ENCODE measurements at places on chromosomes 2 and 18.
A peak's percentile ranks its signal among the peaks of the same experiment; 100 is the strongest.

- DNase-seq: peak; percentile 0
These were observed 103.3 kb upstream of the VRK2 start for GRCh38 chr2:57943315-57943714.

GRCh38 chr2:241659150-241659739 lies 21.8 kb downstream of the ATG4B start:
- DNase-seq: peak; percentile 60

DNA sequence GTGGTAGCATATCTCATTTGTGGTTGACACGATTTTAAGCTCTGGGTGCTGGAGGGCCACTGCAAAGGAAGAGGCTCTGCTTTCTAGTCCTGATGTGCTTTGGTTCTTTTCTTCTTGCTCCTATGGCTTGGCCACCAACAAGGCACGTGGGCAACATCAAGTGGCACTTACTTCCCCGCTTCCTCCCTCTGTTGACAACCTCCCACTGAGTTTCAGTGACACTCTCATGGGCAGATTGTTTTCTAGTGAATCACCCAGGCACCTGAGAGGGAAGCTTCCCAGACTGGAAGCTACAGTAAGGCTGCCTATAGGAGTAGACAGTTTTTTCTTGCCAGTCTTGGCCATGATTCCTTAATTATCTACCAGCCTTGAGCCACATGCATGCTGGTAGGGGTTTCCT lies 89.0 kb downstream of the NBAS start:
- DNase-seq: no peak

GRCh38 chr2:164761737-164762460 lies 79.7 kb downstream of the COBLL1 start:
- no peak for DNase-seq

GRCh38 chr2:134906726-134907125 lies 11.9 kb upstream of the CCNT2 start:
- no peak for DNase-seq

GRCh38 chr2:224248944-224249371 lies 152.9 kb downstream of the FAM124B start:
- no peak for DNase-seq

- DNase-seq: peak; percentile 60
These were observed 19.6 kb upstream of the SERPINB11 start for GRCh38 chr18:63683152-63683551.

GRCh38 chr2:138744713-138745112 lies 35.5 kb downstream of the NXPH2 start:
- DNase-seq: no peak

DNA sequence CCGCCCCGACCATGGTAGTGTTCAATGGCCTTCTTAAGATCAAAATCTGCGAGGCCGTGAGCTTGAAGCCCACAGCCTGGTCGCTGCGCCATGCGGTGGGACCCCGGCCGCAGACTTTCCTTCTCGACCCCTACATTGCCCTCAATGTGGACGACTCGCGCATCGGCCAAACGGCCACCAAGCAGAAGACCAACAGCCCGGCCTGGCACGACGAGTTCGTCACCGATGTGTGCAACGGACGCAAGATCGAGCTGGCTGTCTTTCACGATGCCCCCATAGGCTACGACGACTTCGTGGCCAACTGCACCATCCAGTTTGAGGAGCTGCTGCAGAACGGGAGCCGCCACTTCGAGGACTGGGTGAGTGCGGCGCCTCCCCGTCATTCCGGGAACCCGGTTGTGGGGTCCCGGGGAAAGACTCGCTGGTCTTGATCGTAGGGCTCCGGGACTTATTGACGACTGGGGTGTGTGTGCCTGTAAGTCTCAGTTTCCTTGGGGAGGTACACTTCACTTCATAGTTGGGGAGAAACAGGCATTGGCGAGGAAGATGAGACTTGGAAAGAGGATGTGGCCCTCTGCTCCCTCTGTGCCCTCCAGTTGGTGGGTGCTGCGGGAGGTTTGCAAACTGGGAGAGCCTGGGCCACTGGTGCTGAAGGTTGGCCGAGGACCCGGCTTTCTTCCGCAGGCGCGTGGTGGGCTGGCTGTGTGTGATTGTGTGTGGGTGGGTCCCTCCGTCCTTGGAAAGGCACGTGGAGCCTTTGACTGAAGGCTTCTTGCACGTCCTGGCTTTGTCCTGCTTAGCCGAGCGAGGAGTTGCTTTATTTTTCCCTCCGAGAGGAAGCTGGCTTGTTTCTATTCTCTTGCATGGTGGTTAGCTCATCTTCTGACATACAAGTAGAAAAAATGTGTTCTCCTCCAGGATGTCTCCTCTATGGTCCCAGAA lies 886 bp downstream of the PRKCE start:
- DNase-seq: peak; percentile 27

DNA sequence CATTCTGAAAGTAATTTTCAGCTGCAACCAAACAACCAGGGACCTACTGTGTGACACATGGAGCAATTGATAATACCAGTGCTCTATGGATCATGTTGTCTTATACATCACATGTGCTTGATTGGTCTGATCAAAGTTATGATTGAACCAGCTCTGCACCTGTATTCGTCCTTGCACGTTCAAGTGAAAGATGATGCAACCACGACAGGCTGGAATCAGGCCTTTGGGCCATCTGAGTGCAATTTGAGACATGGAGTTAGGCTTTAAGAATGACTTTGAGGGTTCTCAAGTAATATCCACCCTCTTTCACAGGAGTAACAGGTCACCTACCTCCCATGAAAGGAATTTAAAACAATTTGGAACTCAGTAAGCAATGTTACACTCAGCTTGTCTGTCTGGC lies 165.2 kb downstream of the SLC8A1 start:
- no peak for DNase-seq

DNA sequence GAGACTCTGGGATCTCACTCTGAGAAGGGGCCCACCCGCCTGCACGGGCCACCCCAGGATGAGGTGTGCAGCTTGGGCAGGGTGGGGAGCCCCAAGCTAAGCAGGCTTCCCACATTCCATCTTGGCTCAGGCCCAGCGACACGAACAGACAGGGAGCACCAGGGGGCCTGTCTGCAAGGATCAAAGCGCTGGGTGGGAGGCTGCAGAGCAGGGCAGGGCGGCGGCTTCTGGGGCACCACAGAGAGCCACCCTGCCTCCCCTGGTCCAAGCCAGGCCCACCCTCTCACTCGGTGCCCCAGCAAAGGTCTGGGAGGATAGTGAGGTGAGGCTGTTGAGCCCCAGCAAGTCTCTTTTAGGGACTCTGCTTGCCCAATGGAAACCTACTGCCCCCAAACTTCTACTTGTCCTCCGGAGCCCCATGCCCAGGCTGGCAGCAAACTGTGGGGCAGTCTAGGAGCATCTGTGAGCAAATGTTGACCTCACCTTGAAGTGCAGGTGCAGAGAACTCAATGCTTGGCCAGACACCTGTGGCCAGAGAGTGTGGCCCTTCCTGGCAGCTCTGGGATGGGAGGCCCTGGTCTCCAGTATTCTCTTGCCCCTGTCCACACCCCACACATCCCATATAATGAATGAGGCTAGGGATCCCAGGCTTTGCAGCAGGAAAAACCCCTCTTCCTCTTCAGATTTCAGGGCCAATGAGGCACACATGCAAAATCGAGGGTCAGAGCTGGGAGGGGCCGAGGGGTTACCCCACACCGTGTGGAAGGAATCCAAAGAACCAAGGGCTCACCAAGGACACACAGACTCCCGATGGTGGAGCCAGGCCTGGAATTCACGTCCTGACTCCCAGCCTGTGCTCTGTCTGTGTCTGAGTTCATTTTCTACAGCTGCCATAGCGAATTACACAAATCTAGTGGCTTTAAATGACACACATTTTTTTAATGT lies 18.8 kb upstream of the GLI2 start:
- DNase-seq: no peak

GRCh38 chr2:16461672-16462071 lies 204.0 kb downstream of the CYRIA start:
- DNase-seq: no peak

- DNase-seq: no peak
These were observed 180.2 kb upstream of the SMIM21 start for GRCh38 chr18:75607701-75608100.

DNA sequence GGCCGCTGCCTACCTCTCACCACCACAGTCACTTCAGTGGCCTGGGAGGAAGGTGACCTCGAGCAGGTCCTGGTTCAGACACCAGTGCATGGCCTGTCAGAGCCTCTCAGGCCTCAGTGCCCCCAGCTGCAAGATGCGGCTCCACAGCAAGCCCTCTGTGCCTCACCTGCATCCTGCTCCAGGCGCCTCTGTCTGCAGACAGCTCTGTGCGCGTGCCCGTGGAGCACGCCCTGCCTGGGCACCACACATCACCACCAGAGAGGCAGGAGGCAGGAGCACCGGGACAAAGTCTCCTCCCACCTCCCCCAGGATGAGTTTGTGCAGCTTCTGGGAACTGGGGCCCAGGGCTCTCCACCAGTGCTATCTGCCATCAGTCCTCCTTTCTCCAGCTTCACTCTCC lies 98.7 kb downstream of the TFCP2L1 start:
- no peak for DNase-seq

DNA sequence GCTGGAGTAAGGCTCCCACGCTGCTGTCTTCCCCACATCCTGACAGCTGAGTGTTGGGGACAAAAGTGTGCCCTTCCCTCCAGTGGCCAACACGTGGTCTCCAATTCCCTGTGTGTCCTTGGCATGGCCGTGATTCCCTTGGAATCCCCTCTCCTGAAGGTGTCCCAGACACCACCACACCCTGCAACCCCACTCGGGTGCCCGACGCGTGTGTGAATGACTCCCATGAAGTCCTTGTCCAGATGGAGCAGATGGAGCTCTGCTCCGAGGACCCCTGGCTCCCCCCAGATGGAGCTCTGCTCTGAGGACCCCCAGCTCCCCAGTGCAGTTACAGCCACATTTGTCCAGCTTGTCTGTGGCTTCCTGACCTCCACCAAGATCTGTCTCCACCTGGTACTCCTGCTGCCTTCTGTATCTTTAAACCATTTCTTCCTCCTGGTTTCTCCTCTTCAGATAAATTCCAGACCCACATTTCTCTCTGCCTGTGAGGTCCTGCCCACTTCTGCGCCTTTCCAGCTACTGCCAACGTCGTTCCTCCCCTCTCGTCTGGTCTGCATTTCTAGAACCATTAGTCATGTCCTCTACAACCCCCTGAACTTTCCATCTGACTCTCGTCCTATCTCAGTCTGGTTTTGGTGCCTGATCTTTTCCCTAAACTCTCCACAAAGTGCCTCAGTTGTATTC lies 86.8 kb upstream of the PXDN start:
- peak; percentile 39 for DNase-seq

- DNase-seq: no peak
These were observed 288.7 kb downstream of the AKAIN1 start for GRCh38 chr18:4908328-4908727.

DNA sequence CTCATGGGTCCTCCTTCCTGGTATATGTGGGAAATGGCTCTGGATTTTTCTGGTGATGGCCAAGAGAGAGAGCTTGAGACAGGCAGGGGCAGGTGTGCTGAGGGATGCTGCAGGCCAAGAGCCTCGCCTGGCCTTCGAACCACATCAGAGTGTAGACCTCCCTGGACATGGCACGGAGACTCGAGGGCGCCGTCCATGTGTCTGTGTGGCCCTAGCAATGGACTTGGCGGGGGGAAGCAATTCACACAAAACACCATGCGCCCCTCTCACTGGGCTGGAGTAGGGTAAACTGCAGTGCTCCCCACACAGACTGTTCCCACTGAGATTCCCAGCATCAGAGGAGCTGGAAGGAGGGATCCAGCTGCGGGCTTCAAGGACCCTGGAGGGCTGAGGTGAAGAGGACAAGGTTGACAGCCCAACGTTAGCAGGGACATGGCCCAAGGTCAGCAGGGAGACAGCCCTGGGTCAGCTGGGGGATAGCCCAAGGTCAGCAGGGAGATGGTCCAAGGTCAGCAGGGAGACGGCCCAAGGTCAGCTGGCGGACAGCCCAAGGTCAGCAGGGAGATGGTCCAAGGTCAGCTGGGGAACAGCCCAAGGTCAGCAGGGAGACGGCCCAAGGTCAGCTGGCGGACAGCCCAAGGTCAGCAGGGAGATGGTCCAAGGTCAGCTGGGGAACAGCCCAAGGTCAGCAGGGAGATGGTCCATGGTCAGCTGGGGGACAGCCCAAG lies 75.4 kb upstream of the HDAC4 start:
- no peak for DNase-seq

- DNase-seq: no peak
These were observed 180.3 kb downstream of the GCA start for GRCh38 chr2:162524192-162524591.

GRCh38 chr2:133760376-133760775 lies 192.1 kb upstream of the NCKAP5 start:
- no peak for DNase-seq

DNA sequence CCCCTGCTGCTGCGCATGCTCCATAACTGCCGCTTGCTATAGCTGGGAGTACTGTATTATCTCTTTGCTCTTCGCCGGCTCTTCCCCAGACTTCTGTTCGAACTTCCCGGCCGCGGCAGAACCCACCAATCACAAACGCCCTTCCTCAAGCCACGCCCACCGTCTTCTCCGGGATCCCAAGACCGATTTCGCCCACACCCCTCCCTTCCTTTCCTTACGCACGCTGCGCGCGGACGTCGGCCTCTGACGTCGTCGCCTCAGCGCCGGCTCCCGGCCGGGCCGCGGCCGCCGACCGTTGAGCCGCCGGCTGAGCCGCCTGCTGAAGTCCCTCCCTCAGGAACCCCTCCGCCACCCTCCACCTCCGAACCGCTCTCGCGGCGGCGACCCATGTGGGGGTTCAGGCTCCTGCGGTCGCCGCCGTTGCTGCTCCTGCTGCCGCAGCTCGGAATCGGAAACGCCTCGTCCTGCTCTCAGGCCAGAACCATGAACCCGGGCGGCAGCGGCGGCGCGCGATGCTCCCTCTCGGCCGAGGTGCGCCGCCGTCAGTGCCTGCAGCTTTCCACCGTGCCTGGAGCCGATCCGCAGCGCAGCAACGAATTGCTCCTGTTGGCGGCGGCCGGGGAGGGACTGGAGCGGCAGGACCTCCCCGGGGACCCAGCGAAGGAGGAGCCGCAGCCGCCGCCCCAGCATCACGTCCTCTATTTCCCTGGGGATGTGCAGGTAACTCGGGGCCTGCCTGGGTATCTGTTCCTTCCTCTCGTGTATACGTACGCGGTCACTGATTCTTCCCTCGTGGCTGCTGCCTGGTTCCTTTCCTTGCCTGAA lies at the start of gene C2orf69:
TSS of gene C2orf69 (plus strand) at position 242 of the 825 bp plus-strand sequence. CDS start at position 388, 146 bp downstream.
- DNase-seq: peak; percentile 91

DNA sequence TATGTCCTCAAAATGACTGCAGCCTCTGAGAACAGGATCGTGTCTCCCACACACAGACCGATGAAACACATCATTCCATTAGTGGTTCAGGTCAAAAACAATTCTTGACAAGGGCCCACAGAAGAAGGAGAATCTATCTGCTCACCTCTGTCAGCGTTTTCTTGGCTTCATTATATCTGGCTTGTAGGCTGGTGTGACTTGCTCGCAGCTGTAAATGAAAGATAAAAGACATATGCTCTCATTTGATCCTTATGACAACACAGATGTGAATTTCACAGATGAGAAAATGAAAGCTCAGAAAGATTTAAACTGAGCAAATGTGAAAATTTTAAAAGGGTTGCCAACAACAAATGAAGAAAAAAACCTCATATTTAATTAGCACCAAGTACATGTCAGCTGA lies 61.6 kb downstream of the CCDC93 start:
- no peak for DNase-seq

DNA sequence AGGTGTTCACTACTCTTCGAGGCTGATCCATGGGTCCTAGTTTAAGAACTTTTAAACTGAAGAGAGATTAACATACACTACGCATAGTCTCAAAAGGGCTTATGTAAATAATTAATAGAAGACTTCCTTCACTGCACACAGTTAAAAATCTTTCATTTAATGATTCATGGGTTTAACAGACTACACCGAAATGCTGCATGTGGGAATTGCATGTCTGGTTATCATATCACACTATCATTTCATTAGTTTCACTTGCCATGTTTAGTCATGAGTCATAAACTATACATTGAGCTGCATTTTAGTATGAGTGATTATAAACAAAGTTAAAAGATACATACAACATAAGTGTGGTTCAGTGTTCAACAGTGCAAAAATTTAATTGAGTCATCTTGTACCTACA lies 31.2 kb downstream of the GLS start:
- DNase-seq: no peak
